Stimulated activated CD4-positive, alpha-beta T cell treated with anti-CD3 and anti-CD28 coated beads, Interleukin-1b, Interleukin-23, amount 100 ng/mL, for 1 hour (primary cell): ENCODE measurements at places on chromosomes 7 and 10.

- DNase-seq, result no peak
Observed at GRCh38 chr7:151411551-151411950, 1.7 kb upstream of the WDR86 start.

GRCh38 chr10:132388891-132389432 lies 8.0 kb upstream of the PWWP2B start:
- DNase-seq, result no peak

DNA sequence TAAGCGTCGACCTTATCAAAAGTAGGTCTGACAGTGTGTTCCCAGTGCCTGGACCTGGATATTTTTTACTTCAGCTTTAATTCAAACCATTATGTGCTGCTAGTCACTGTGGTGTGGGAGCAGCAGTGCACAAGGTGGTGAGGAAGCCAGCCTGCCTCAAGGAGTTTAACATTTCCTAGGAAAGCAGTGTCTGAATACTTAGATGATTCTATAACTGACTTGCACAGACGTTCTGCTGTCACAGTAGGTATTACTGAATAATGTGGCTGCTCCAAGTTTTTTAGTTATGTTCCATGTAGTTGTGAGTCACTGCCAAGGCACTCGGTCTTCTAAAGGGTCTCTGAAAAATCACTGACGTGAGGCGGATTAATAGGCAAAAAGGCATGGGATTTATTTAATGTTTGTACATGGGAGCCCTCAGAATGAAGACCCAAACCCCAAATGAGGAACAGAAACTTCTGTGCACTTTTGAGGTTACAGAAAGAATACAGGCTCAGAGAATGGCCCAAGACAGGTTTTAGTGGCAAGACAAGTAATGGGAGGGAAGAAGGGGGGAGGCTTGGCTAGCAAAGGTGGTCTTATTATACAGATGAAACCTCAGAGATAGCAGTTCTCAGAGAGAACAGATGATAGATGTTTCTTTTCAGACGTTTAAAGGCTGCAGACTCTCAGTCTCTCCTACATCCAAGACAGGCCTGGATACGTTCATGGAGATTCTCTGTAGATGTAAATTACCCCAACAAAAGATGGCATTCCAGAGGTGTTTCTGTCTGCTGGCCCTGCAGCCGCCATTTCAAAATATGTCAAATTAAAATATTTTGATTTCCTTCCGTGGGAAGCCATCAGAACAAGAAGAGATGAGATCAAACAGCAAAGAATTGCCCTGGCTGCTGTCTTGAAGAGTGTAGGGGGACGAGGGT lies 209.3 kb downstream of the SDK1 start:
- DNase-seq, result no peak

DNA sequence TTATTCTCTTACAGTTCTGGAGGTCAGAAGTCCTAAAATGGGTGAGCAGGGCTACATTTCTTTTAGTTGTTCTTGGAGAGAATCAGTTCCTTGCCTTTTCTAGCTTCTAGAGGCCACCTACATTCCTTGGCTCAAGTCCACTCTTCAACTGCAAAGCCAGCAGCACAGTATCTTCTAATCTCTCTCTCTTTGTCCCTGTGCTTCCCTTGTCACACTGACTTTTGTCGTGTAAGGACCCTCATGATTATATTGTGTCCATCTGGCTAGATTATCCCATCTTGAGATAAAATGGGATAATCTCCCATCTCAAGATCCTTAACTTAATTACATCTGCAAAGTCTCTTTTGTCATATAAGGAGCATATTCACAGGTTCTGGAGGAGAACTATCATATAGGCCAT lies 359.0 kb downstream of the ADRA2A start:
- DNase-seq, result no peak

GRCh38 chr10:53579773-53580172 lies 807.2 kb upstream of the MBL2 start:
- DNase-seq, result no peak

DNA sequence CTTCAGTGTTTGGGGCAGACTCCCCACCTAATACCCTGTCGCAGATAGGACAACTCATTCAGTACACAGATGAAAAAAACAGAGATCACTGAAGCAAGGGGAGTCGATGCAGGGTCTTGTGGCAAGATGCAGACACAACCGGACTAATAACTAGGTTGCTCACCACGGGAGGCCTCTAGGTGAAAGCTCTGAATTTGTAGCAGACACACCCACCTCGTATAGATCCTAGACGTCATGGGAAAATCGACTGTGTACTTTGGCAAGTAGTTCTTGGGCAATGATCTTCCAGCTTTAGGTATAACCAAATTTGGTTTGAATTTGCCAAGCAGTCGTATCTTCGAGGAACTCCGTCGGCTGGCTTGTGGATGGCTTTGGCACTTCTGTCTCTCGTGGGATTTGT lies 88.1 kb downstream of the TCF7L2 start:
- no peak for DNase-seq

GRCh38 chr7:112019932-112020331 lies 186.3 kb downstream of the DOCK4 start:
- DNase-seq, result no peak

GRCh38 chr10:110698340-110698739 lies 54.2 kb downstream of the RBM20 start:
- no peak for DNase-seq
